ENCODE measurements at places on chromosomes 5 and 9.

DNA sequence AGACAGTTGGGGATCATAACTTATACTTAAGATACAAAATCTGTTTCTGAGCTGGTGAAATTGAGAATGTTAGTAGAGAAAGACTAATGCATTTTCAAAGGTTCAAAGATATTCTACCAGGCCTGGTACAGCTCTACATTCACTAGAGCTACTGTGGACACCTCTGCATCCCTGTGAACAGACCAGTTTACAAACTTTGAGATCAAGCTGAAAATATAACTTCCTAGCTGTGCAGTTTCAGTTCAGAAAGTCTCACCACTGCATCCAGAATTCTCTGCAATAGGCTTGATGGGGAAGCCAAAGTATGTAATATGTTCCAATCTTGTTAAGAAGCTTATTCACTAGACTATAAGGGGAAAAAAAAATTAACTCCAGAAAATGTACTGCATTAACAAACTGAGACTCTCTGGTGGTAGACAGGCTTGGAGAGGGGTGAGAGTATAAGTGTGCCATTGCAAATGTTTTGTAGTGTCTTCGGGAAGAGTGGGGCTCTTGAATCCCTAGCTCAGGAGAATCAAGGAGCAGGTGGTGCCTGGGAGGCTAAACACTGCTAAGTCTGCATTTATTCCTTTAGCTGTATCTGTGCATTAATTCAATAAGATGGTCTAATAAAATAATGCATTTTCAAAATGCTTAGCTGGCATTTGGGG is 671.9 kb downstream of the NR2F1-AS1 start:
- no peak for DNase-seq

- DNase-seq: no peak
These were observed 855.2 kb downstream of the MAT2B start for GRCh38 chr5:164360589-164360988.

GRCh38 chr9:115164511-115164974 is 46.6 kb upstream of the TNC start:
- no peak for DNase-seq

GRCh38 chr9:88077071-88077617 is 61.1 kb downstream of the SPATA31C2 start:
- no peak for DNase-seq

- no peak for DNase-seq
These were observed 1.7 kb downstream of the AHRR start for GRCh38 chr5:322942-323879.

DNA sequence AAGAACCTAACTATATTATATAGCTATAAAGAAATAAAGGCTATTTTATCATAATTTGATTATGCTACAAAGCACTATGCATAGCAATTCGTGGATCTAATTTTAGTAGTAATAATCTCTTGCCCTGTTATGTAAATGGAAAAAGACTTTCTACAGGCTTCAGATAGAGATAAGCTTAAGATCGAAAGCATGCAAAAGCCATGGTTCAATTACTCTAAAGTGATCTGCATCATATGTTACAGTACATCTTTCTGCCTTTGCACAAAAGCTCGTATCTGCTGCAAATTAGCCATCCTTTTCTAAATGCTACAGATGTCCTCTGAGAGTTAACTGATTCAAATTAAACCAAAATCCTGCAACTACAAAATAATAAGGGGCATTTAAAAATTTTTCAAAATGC is 234.8 kb upstream of the TMEM161B start:
- no peak for DNase-seq

Measured in effector CD8-positive, alpha-beta T cell (primary cell).